ENCODE measurements at places on chromosomes 7 and 10.

GRCh38 chr10:26759008-26759407 is 61.5 kb downstream of the PDSS1 start:
- no peak for DNase-seq

DNA sequence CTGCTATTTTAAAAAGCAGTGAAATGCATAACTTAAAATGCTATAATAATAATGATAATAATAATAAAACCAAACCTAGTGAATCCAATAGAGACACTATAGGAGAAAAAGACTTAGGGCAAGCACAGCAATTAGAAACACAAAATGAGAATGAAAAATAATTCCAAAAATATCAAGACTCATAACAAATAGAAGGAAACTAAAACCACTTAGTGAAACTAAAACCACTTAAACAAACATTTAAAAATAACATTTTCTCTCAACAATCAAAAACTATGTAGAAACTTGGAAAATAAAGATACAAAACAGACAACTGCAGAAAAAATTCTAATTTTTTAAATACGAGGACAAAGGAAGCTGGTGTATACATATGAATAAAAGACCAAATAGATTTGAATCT is 655.2 kb upstream of the NRG3 start:
- no peak for DNase-seq

DNA sequence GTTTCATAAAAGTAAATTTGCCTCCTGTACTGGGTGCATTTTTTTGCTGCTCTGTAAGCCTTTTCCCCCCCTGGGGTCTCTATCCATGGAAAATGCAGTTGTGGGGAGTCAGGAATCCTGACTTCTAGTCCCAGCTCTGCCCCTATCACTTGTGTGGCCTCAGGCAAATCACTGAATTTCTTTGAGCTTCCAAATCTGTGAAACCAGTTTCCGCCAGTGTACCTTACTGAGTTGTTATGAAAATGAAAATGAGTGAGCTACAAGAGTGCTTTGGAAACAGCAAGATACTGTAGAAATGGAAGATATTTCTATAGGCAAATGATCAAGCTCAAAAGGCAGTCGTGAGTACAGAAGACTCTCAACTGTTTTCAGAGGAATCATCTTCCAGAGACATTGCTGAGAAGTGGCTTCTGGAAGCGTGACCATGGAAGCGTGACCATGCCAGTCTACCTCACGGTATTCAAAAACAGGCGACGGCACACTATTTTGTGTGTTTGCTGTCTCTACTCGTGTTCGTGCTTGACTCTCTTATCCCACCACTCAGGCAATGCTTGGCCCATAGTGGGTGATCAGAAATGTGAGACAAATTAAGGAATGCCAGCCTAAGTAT is 107.4 kb downstream of the ATXN7L1 start:
- DNase-seq: no peak

DNA sequence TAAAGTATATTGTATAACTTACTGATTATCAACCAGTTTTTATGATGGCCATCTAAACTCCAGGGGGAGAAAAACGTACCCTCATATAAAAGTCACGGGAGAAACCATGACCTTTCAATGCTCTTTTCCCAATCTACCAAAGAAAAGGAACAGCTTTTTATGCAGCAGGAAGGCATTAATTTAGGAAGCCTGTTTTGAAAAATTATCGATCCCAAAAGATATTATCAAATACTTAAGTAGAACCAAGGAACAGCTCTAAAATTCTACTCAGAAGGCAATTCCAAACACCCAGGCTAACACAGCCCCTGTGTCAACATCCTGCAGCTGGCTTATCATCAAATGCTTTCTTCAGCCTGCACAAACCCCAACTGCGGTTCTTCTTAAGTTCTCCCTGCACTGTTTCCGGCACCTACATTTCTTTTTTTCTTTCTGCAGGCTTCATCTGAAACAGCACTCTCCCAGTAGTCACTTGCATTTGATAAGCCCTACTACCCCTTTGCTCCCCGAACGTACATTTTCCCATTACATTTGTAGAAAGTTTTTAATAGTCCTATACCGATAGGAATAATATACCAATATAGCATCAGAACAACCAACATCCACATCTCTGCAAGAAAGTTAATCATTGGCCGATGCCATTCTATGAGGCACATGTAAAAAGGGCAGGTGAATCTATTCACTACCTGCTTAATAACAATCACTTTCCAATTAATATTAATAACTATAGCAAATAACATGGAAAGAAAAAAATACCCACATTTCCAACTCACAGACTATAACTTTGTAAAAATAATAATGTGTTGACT is 47.9 kb downstream of the PIP4K2A start:
- DNase-seq: peak; percentile 44

Measured in activated T-cell treated with anti-CD3 and anti-CD28 coated beads for 24 hours (primary cell).